Mesenchymal stem cell (in vitro differentiated cells and primary cell): ENCODE measurements at places on chromosomes 5 and 9.

GRCh38 chr9:27351438-27351837 is 54.5 kb upstream of the EQTN start:
- peak; percentile 15 for DNase-seq

DNA sequence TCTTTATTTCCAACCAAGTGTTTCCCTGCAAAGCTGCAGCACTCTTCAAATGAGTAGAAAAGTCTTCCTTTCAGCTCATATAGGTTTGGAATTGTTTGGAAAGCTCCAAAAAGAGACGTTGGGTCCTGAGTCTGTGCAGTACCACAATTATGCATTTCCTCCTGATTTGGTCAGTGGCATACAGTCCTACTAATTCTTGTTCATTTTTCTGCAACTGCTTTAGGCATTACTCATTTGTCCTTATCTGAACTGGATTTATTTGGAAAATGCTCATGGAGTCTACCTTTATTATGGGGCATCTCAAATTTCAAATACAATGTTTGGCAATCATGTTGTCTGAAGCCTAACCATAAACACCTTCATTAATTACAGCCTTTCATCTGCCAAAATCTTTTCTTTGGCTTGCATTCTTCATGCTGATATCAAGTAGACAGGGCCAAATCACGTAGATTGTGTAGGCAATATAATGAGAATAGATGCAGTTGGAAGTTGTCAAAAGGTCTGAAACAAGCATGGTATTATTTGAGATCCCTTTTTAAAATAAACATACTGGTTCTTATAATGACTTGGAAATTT is 232.8 kb downstream of the TLE1 start:
- peak; percentile 14 for DNase-seq

DNA sequence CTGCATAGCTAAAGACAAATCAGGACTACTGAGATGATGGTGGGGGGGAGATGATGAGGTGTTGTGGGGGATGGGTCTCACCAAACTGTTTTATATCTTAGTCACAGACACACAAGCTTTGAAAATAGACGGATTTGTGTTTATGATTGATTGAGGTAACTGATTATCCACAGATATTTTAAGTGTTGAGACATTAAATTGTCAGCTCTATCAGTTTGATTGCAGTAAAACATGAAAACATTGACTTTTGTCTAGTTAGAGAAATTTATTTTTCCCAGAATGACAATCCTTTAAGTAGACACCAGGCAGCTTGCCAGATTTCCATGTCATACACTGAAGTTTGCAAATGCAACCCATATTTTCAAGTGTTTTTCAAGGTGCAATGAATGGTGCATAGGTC is 149.8 kb downstream of the NR2F1-AS1 start:
- no peak for DNase-seq

DNA sequence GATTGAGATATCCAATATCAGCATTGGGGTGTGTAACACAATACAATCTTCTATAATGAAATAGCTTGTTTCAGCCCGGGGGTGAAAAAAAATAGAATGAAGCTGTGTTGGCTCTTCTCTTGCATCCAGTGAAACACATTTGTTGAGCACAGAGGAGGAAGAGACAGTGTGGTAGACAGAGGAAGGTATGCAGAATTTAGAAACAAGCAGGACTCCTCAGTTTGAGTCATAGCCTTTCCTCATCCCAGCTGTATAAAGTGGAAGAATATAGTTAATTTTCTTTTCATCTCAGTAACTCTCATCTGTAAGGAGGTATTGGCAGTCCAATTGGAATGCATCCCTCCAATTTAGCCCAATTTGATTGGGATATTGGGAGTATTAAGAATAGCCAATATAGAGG is 302.2 kb upstream of the VLDLR start:
- DNase-seq, result no peak

GRCh38 chr9:135073081-135073740 is 14.3 kb upstream of the OLFM1 start:
- no peak for DNase-seq

- DNase-seq, result no peak
Measured at GRCh38 chr9:129328355-129329042, 150.4 kb upstream of the IER5L start.

DNA sequence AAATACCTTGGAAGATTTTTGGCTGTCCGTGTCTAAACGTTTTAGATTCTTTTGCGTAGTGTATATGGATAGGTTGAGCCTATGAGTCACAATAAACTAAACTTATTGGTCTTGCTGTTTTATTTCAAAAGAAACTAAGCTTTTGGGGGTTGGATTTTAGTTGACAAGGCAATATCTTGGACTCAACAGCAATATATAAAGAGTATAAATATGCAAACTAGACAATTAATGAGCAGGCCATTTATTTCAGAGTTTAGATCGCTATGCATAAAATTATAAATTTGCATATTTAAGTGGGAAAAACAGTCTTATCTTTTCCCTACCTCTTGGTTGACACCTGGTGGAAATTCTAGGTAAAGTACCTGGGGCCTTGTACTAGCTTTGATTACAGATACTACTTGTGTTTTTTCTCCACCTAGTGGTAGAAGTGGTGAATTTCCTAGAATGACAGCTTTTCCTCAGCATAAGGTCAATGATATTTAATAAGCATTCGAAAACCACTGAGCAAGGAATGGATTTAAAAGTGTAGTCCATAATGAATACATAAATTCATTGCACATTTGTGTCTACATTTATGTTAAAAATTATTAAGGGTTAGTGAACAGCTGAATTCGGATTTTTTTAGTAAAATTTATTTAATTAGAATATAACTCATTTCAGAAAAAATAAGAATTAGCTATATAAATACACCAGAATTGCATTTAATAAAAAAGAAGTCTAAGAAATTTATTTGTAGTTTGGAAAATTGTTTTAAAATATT is 1.7 kb upstream of the ARRDC3 start:
- peak; percentile 90 for DNase-seq

DNA sequence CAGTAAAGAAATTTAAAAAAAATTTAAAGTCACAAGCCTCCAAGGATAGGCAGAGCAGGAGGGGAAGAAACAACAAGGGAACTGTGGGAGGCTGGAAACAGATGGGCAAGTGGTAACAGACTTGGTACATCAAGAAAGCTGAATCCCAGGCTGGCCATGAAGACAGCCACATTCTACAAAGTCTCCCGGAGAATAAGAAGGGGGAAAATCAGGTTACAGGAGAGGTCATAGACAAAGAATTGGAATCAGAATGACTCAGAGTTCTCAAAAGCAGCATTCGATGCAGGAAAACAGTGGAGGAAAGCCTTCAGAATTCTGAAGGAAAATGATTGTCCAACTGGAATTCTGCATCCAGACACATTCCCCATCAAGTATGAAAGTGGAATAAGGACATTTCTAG is 129.7 kb downstream of the ADAMTS2 start:
- DNase-seq, result no peak

DNA sequence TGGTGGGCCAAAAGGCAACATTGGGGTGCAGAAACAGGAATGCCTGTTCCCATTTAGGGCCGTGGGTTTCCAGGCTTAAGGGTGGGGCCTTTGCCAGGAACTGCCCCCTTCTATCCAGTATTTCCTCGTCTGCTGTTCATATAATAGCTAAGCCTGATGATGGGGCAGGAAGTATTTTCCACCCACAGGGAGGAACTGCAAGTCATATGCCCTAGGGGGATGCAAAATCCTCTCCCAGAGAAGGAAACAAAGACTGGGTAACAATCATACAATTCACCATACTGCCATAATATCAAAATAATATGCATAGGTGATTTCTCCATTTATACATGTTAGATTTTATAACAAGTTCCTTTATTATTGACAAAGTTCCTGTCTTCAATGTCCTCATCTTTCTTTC is 20.5 kb upstream of the RPS23 start:
- no peak for DNase-seq

GRCh38 chr5:7320701-7321301 is 75.1 kb upstream of the ADCY2 start:
- DNase-seq, result no peak

GRCh38 chr9:17863213-17863883 is 284.5 kb downstream of the SH3GL2 start:
- DNase-seq, result no peak

DNA sequence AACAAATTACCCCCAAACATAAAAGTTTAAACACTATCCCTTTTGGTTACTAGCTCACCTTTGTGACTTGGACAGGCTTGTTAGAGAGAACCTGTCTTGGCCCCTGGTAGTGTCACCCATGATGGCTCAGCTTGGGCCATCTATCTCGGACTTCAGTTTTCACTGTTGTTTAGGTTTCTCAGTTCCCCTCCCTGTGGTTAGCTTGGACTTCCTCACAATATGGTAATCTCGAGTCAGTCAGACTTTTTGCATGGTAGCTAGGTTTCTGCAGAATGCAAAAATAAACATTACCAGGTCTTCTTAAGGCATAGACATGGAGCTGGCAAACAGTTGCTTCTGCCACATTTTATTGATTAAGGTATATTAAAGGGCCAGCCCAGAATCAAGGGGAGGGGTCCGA is 324.3 kb upstream of the RORB start:
- DNase-seq, result no peak

DNA sequence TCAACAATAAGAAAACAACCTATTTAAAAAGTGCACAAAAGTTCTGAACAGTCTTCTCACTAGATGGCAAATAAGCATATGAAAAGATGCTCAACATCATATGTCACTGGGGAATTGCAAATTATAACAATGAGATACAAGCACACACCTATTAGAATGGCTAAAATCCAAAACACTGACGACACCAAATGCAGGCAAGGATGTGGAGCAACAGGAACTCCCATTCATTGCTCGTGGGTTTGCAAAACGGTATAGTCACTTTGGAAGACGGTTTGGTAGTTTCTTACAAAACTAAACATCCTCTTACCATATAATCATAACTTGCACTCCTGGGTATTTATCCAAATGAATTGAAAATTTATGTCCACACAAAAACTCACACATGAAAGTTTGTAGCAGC is 100.9 kb upstream of the TBC1D2 start:
- no peak for DNase-seq

- peak; percentile 75 for DNase-seq
Measured at GRCh38 chr9:15211160-15211814, 95.7 kb downstream of the TTC39B start.

GRCh38 chr9:97910357-97910756 is 11.9 kb downstream of the TRMO start:
- no peak for DNase-seq

DNA sequence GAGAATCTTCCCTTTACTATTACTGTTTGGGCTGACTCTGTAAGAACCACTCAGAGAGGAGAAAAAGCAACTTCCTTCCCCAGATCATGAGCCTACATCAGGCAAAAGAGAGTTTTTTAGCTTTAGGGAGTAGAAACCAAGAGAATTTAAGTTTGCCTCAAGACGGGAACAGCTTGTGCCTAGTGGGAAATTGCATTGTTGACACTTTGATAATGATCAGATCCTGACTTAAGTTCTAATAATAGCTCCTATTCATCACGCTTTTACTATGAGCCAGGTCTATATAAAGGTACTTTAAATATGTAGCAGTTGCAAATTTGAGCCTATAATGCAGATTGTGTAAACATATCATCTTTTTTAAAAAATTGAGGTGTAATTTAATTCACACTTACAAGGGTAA is 298.2 kb downstream of the MAN2A1 start:
- DNase-seq, result peak; percentile 9

DNA sequence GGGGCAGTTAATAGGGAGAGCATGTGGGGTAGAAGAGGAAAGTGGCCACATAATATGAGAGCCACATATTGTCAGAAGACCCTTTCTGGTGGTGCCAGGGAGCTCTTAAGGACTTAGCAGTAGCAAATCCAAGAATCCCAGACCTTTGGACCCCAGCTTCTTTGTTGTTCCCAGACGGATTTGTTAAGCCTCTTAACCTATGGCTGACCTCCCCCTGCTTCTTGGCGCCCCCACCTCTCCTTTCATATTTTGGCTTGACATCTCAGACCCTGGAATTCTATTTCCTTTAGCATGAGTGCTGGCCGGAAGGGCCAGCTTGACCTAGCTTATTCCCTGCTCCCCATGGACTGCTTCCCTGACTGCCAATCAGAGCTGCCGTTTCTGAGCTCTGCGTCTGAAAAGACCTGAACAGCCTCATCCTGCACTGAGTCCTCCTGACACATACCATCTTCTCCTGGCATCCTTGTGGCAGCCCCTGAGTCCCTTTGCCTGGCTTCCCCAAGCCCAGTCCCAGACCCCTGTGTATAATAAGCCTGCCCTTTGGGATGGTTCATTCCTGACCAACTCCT is 116.3 kb downstream of the PRKACG start:
- DNase-seq, result no peak

- DNase-seq, result no peak
Measured at GRCh38 chr9:89706731-89707191, 101.9 kb downstream of the GADD45G start.

- no peak for DNase-seq
Measured at GRCh38 chr9:72827950-72828731, 124.7 kb downstream of the ALDH1A1 start.

- DNase-seq, result no peak
Measured at GRCh38 chr5:145681216-145681615, 153.9 kb downstream of the PRELID2 start.

DNA sequence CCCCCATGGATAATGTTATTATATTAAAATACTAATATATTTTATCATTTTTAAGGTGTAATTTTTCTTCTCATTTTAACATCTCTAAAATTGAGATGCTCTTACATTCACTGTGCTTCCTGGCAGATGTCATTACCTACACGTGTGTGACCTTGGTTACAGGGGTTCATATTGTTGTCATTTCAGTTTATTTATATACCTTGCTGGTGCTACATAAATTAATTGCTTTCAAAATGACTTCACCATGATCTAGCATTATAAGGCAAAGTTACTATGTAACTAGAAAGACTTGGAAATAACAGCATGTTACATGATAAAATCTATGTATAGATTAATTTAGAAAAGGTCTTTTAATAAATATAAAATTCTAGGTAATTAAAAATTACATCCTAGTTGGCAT is 60.9 kb downstream of the ARHGEF28 start:
- no peak for DNase-seq

DNA sequence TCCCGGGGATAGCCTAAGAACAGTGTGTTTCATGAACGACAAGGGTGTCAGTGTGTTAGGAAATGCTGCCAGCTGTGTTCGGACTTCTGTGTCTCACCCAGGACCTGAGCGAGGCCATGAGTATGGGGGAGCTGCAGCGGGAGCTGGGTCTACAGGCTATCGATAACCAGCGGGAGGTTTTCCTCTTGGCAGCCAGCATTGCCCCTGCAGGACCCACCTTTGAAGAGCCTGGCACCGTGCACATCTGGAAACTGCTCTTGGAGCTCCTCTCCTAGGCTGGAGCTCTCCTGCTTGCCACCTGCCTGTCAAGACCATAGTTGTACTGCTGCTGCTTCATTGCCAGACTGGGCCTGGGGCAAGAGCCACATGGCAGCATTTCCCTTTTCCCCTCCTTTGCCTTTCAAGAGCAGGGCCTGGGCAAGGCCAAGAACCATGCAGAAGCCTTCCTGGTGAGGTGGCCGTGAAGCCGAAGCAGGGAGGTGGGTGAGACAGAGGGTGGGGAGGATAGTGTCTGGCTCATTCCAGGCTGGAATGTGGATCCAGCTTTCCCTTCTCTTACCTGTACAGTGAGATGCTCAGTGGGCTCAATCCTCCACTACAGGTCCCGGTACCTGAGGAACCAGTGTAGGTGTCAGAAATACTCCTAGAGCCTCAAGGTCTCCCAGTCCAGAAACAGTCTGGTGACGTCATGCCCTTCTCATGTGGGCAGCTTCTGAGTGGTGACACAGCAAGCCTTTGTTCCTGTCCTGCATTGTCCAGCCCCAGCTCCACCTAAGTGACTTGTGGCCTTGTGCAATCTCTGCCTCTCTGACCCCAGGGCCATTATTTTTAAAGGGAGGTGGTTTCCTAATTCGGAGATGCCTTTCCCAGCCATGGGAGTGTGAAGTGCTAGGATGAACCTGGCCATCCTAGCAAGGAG is 6.6 kb downstream of the ARL10 start:
- no peak for DNase-seq
